Hepatocyte (in vitro differentiated cells): ENCODE measurements at places on chromosomes 2 and 18. TPM values are rescaled to one million over a fixed set of nuclear protein-coding genes. Genes with fewer than 3 reads are reported as not detected.

DNA sequence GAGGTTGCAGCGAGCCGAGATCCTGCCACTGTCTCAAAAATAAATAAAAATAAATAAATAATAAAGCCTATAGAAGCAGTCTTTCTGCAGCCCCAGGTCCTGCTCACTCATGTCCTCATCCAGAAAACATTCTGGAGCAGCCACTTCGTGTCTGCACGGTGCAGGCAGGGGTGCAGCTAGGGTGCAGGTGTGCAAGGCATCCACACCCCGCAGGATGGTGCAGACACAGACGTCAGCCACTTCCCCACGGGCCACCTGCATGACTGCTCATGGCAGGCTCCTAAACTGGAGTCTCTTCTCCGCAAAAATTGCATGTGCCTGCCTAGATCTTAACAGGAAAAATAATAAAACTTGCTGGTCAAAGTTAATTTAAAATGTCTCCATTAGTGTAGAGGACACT, 80.2 kb upstream of the SNTG2 start:
- H3K4me1 ChIP-seq = no peaks in the 10 kb centered on the region
- no peak for DNase-seq
- H3K36me3 ChIP-seq = no peaks in the 10 kb centered on the region

- H3K4me1 ChIP-seq = no peaks in the 10 kb centered on the region
- no peak overlapping the region for H3K27ac ChIP-seq
- no peak overlapping the region for H3K4me3 ChIP-seq
- no peak for DNase-seq
These were observed 76.7 kb upstream of the DTNA start for GRCh38 chr18:34633368-34633767.

DNA sequence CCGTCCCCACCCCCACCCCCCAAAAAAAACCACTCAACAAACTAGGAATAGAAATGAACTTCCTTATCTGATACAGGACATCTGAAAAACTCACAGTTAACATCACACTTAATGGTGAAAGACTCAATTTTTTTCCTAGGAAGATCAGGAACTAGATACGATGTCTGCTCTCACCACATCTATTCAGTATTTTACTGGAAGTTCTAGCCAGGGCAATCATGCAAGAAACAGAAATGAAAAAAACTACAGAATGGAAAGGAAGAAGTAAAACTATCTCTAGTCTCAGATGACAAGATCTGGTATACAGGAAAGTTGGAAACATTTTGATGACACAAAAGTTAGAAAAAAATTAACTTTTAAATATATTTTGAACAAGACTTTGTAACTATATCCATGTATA, 114.4 kb upstream of the FZD5 start:
- H3K36me3 ChIP-seq = no peaks in the 10 kb centered on the region
- H3K27me3 ChIP-seq = no peaks in the 10 kb centered on the region
- H3K4me1 ChIP-seq = no peaks in the 10 kb centered on the region
- no peak overlapping the region for H3K4me3 ChIP-seq
- no peak for DNase-seq

The LIMS2 gene
- polyA plus RNA-seq = 8.3 and 14.9 TPM in 2 replicates

The BUB1 gene
- 5.8 and 6.9 TPM in 2 replicates for polyA plus RNA-seq
